Heart right ventricle (tissue), 16 donors: ENCODE measurements at places on chromosomes 6 and 20. TPM values are rescaled to one million over a fixed set of nuclear protein-coding genes. Genes with fewer than 3 reads are reported as not detected.

Gene BPIFB2
- total RNA-seq: not detected

Gene MEP1A
- total RNA-seq: not detected

Gene ADGRG6
- 3.5 TPM for total RNA-seq

Gene BNIP5
- not detected for total RNA-seq

Gene DTNBP1
- total RNA-seq: 19.2 TPM

Gene PPP1R16B
- 8.3 TPM for total RNA-seq

Gene CCDC170
- 1.00 TPM for total RNA-seq

Gene DDX43
- 0.78 TPM for total RNA-seq

Gene SDC4
- 66.9 TPM for total RNA-seq

Gene CCN5
- total RNA-seq: 13.3 TPM

Gene OR2H2
- total RNA-seq: not detected

Gene THBS2
- 11.9 TPM for total RNA-seq

Gene RAB44
- 0.05 TPM for total RNA-seq

Gene PDE7B
- total RNA-seq: 12.9 TPM

Gene WFDC12
- not detected for total RNA-seq

Gene HFE
- total RNA-seq: 7.0 TPM

Gene C6orf58
- not detected for total RNA-seq

Gene DEFB132
- total RNA-seq: not detected
